Kidney epithelial cell (primary cell): ENCODE measurements at places on chromosomes 5 and 9. TPM values are rescaled to one million over a fixed set of nuclear protein-coding genes. Genes with fewer than 3 reads are reported as not detected.

GRCh38 chr5:153718713-153719112 lies 228.2 kb downstream of the GRIA1 start:
- no peak for DNase-seq

- no peak for DNase-seq
Observed at GRCh38 chr5:69202497-69202896, 13.1 kb downstream of the CENPH start.

DNA sequence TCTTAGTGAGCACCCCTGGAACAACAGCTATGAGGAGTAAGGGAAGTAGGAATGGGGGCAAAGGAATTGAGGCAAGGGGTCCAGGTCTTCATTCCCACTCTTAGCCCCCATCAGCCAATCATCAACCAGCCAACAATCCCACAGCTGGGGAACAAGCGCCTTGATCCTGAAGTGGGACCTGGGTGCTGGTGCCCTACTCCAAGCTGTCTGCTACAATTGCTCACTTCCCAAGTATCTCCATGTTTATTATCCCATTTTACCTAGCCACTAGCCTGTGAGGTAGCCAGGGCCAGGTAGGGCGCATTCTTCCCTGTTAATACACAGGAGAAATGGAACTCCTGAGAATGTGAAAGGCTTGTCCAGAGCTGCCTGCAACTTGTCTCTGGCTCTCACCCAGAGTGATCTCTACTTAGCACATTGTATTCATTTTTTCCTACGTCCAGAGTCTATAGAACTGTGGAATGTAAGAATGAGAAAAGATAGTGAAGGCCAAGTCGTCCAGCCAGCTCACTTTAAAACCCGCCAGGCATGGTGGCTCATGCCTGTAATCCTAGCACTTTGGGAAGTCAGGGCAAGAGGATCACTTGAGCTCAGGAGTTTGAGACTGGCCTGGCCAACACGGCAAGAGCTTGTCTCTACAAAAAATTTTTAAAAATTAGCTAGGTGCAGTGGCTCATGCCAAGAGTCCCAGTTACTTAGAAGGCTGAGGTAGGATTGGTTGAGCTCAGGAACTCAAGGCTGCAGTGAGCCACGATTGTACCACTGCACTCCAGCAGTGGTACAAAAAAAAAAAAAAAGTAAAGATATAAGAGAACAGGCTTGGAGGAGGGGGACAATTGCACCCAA lies 6.2 kb upstream of the DNAJC18 start:
- DNase-seq = no peak

Gene NOXA1
- total RNA-seq = 0.84 and 1.8 TPM in 2 replicates

Gene TTC23L
- total RNA-seq = under 0.01 and 2.1 TPM in 2 replicates
